ENCODE measurements at places on chromosomes 1 and 21. TPM values are rescaled to one million over a fixed set of nuclear protein-coding genes. Genes with fewer than 3 reads are reported as not detected.

- DNase-seq: no peak
These were observed 59.3 kb downstream of the MDM4 start for GRCh38 chr1:204575221-204576190.

DNA sequence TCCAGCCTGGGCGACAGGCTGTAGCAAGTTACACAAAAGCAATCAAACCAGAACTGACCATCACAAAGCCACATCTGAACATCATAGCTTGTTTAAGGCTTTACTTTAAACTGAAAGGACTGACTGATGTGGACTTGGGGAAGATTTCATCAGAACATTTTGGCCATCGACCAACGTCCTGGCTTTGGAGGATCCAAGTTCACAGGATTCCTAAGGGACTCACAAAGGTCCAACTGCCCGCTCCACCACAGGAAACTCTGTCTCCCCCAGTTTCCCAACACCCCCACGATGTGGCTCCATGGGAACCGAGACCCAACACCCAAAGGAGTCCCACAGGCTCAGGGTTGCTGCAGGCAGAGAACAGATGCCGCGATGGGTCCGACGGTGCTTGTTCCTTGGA lies 9.3 kb downstream of the SSU72 start:
- DNase-seq: no peak

DNA sequence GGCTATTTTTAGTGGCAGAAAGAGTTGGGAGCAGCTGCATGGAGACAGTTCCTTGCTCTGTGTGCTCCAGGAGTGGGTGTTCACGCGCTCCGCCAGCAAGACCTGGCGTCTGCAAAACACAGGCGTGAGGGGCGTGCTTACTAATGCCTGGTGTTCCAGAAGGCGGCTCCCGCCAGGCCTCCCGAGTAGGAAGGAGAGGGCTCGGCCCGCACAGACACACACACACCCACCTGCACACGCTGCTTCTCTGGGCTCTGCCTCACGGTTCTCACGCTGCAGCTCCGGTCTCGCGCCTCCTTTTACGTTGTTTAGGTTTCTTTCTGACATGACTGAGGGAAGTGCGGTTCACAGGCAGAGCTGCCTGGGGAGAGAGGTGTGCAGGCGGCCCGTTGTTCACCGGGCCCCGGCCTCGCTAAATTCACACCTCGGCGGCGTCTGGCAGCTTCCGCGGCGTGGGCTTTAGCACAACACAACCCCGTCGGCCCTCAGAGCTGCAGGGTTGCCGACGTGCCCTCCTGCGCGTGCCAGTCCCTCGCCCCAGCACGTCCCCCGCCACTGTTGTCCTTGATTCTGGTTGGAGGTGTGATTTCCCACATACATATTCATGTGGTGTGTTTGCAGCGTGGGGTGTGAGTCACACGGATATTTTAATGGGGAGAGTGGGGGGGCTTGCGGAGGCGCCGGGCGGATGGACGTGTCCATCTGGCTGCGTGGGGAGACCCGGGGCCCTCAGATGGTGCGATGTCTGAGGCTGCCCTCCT lies 77.0 kb downstream of the SKI start:
- no peak for DNase-seq

GRCh38 chr1:114756009-114756892 lies 1.5 kb downstream of the CSDE1 start:
- DNase-seq: no peak

- DNase-seq: no peak
These were observed 147.8 kb upstream of the MAGI3 start for GRCh38 chr1:113242481-113242880.

GRCh38 chr1:167175901-167176300 lies 44.8 kb upstream of the POU2F1 start:
- DNase-seq: no peak

- peak; percentile 75 for DNase-seq
These were observed 5.5 kb downstream of the RIPK4 start for GRCh38 chr21:41761211-41761933.

- DNase-seq: no peak
These were observed at the start of gene TMEM200B for GRCh38 chr1:29123887-29124365. TMEM200B (minus strand) TSS chr1:29123903; CDS start chr1:29121828, 2,075 bp downstream.

GRCh38 chr1:188128761-188129160 lies 1300.0 kb downstream of the PLA2G4A start:
- no peak for DNase-seq

DNA sequence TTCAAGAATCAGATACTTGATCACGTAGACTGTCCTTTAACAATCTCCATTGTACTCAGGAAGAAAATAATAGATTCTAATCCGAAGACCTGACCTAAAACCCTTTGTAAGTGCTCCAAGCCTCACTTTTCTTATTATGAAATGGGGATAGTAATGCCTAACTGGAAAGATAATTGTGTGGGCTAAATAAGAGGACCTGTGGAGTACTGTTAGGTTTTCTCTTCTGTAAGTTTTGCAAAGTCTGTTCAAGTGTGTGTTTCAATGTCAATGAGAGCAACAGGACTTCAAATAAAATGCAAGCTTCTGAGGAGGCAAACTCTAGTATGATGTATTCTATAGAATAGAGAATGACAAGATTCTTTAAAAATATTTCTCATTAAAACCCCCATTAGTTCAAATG lies 348.6 kb downstream of the USP25 start:
- no peak for DNase-seq

- peak; percentile 65 for DNase-seq
These were observed 2.4 kb downstream of the LRP8 start for GRCh38 chr1:53325326-53326087.

DNA sequence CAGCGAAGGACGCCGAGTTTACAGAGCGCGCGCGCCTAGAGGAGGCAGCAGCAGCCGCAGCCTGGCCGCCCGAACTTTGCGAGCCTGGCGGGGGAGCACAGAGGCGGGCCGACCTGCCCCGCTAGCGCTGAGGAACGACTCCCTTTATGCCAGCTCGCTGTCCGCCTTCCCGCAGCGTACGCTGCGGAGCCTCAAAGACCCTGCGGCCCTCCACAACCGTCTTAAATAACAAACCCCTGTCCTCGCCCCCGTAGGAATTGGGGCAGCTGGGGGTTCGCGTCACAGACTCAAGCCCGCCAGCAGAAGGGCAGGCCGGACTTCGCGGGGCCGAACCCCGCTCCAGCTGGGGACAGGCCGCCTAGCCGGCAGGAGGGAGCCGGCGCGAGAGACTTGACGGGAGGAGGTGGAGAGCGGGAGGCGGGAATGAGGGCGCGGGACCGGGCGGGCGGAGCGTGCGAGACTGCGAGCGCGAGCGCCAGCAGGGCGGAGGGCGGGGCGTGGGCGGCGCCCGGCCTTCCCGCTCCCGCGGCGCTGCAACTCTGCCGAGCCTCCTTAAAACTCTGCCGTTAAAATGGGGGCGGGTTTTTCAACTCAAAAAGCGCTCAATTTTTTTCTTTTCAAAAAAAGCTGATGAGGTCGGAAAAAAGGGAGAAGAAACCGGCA lies 1.8 kb upstream of the CDKN2C start:
- DNase-seq: peak; percentile 91

GRCh38 chr1:42941640-42942330 lies 16.9 kb downstream of the SLC2A1 start:
- DNase-seq: peak; percentile 67

DNA sequence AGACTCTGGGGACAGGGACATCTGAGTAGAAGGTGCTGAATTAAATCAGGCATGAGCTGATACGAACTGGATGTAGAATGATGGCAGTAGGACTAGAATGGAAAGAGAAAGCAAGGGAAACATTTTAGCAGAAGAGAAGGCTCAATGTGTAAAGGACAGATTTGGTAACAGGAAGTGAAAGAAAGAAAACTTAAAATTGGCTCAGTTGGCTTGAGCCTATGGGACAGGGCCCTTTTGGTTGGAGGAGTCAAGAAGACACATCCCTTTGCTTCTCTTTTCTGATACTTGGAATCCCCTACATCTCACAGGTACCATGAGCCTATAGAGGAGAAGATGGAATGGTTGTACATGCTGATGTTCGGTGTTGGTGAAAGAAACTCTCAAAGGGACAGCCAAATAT lies 300.6 kb upstream of the PLXNA2 start:
- DNase-seq: no peak

DNA sequence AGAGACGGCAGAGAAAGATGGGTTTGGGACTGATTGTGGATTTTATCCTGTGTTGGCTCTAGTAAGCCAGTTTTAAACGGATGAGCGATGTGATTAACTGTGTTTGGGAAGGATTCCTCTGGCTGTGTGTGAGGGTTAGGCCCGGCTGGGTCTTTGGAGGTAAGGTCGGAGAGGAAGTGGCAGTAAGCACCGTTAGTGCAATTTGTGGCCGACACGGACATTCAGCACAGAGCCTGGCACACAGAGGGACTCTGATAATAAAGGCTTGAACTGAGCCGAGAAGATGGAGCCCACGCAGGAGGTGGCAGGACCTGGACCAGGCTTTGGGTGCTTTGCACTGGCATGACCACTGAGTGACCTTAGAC lies 1.3 kb downstream of the MTFR1L start:
- no peak for DNase-seq

- no peak for DNase-seq
These were observed 3.6 kb downstream of the S100A6 start for GRCh38 chr1:153532181-153532580.

- peak; percentile 84 for DNase-seq
These were observed 5.1 kb upstream of the NT5C1A start for GRCh38 chr1:39676948-39677548.

DNA sequence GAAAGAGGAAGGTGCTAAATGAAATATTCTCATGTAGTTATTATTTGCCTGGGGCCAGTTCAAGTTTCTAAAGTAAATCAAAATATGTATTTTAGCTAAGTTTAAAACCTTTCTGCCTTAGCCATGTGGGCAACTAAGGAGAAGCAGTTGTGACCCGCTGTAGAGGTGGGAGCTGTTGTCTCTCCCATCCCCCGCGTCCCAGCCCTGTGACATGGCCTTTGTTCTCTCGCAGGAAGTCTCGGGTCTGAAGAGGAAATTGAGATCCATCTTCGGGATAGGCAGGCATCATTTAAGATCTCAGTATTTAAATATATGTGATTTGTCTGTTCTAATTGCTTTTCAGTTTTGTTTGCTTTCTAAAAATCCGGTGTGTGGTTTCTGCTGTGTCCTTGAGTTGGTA lies 121.5 kb downstream of the CAMTA1 start:
- peak; percentile 21 for DNase-seq

- DNase-seq: no peak
These were observed 75.0 kb upstream of the MRPS6 start for GRCh38 chr21:33998402-33998801.

- no peak for DNase-seq
These were observed 13.6 kb downstream of the MTR start for GRCh38 chr1:236808564-236809130.

- no peak for DNase-seq
These were observed 3.3 kb upstream of the DSTYK start for GRCh38 chr1:205214756-205215155.

DNA sequence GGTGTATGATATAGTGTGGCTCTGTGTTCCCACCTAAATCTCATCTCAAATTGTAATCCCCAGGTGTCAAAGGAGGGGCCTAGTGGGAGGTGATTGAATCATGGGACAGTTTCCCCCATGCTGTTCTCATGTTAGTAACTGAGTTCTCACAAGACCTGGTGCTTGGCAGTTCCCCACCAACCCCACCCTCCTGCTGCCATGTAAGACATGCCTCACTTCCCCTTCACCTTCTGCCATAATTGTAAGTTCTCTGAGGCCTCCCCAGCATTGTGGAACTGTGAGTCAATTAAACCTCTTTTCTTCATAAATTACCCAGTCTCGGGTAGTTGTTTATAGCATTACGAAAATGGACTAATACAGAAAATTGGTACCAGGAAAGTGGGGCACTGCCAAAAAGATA lies 1705.3 kb downstream of the NCAM2 start:
- DNase-seq: no peak

GRCh38 chr1:147720557-147720956 lies 39.8 kb downstream of the GJA5 start:
- no peak for DNase-seq

DNA sequence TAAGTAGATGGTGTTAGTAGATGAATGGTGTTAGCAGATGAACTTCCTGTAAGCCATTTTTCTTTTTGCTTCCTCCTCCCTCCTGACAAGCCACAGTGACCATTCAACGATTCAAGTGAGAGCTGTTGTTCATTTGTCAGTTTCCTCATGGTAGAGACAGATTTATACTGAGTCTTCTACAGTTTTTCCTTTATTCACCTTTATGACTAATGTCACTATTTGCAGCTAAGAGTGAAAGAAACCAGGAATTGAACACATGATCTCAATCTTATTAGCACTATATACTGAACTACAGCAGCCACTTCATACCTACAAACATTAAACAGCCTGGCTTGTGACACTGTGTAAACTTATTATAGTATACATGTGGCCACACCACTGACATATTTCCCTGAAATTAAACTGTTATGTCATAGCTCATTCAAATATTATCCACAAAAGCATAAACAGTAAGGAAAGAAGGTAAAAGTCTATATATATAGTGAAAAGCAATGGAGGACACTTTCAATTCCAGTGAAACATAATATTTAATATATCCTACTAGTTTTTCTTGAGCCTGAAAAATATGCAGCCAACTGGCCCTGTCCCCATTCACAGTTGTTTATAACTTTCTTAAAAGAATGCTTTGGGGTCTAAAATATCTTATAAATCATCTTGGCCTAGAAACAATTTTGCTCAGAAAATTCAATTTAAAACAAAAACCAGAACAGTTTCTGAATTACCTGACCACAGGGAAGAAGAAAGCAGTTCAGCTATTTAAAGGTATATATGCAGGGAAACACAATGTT lies 566.9 kb upstream of the ZRANB2 start:
- no peak for DNase-seq

DNA sequence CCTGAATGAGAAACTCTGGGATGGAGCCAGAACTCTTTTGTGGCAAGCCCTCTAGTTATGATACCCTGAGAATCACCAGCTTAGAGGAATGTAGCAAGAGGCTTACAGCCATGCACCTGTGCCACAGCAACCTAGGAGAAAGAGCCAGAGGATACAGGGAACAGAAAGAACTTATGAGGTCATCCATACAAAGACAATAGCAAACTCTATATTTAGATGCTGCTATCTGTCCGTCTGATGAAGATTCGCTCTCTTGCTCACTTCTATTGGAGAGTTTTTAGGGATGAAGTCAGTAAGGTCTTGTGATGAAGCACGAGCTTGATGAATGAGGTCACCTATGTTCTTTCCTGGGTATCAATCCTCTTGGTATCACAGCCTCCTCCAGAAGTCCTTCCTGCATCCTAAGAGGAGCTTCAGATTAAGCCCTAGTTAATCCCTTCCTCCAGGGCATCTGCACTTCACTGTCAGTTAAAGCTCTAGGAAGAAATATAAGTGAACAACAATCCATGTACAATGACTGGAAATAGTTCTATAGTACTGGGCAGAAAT lies 185.6 kb downstream of the DAB1 start:
- DNase-seq: no peak

Gene HSD11B1
- total RNA-seq: 2.8 TPM

Gene ASH1L
- 44.6 TPM for total RNA-seq

Gene GJB4
- total RNA-seq: not detected

Gene S100A3
- total RNA-seq: 1.1 TPM

Gene MXRA8
- 16.9 TPM for total RNA-seq

Gene DMBX1
- total RNA-seq: not detected

Gene OR14K1
- not detected for total RNA-seq

Gene SNX7
- total RNA-seq: 2.8 TPM

Gene PLPPR5
- total RNA-seq: not detected

Gene MATN1
- total RNA-seq: not detected

Gene RNPC3
- 24.8 TPM for total RNA-seq

Gene SELL
- 2.2 TPM for total RNA-seq

Gene TNNI3K
- total RNA-seq: 1.2 TPM

Gene C1orf74
- 1.4 TPM for total RNA-seq

Gene KIF21B
- total RNA-seq: 0.81 TPM

Gene ZC3H12A
- total RNA-seq: 1.9 TPM

Gene RAB3B
- not detected for total RNA-seq

Gene MNDA
- 1.4 TPM for total RNA-seq

Gene EDARADD
- not detected for total RNA-seq

Gene PTPRF
- 8.9 TPM for total RNA-seq

Gene CGN
- 0.10 TPM for total RNA-seq
